Activated naive CD8-positive, alpha-beta T cell treated with anti-CD3 and anti-CD28 coated beads, Interleukin-2, amount 50 U/mL, for 16 hours (primary cell): ENCODE measurements at places on chromosomes 4 and X.

DNA sequence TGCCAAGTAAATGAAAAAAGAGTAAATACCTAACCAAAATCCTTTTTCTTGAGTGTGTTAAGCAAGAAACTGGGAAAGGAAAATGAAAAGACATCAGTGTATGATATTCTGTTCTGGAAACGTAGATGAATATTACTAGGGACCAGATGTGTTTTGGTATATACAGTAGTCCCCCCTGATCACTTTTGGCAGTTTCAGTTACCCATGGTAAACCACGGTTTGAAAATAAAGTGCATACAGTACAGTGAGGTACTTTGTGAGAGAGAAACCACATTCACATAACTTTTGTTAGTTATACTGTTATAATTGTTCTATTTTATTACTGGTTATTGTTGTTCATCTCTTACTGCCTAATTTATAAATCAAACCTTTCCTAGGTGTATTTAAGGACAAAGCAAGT lies 250.9 kb downstream of the TENM3 start:
- no peak for DNase-seq

DNA sequence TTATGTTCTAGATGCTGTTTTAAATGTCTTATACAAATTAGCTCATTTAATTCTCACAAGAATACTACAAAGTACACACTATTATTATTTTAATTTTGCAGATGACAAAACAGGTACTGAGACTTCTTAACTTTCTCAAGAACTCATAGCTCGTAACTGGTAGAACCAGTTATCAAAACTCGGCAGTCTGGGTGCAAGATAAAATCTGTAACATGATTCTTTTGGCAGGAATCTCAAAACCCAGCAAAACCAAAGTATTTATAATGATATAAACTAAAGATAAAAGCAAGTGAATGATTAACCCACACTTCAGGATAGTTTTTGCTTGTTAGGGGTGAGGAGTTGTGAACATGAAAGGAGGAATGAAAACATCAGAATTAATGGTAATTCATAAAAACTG lies 27.6 kb downstream of the CLNK start:
- no peak for DNase-seq

GRCh38 chrX:134571796-134572195 lies 86.5 kb downstream of the PLAC1 start:
- no peak for DNase-seq

DNA sequence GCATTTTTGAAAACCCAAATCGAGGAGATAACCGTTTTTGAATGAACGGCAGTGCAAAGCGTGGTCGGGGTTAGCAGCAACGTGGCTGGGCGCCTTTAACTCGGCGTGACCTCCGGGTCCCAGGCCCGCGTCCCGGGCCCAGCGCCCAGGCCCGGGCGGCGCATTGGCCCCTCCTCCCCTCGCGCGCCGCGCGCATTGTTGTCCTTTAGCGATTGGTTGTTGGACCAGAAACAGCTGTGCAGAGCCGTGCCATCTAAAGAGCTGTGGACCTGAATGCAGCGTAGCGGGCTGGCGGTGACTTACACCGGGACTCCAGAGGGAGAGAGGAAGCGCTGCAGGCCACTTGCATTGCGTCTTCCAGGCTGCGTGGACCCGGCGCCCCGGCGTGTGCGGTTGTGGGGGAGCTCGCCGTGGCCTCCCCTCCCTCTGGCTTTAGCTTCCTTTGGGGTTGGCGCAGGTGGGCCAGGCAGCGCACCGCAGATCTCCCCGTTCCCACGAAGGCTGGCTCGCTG lies at the start of gene STOX2:
TSS of gene STOX2 (plus strand) at position 227 of the 512 bp plus-strand sequence. CDS start 1,484 bp downstream, outside the sequence.
- DNase-seq = no peak

DNA sequence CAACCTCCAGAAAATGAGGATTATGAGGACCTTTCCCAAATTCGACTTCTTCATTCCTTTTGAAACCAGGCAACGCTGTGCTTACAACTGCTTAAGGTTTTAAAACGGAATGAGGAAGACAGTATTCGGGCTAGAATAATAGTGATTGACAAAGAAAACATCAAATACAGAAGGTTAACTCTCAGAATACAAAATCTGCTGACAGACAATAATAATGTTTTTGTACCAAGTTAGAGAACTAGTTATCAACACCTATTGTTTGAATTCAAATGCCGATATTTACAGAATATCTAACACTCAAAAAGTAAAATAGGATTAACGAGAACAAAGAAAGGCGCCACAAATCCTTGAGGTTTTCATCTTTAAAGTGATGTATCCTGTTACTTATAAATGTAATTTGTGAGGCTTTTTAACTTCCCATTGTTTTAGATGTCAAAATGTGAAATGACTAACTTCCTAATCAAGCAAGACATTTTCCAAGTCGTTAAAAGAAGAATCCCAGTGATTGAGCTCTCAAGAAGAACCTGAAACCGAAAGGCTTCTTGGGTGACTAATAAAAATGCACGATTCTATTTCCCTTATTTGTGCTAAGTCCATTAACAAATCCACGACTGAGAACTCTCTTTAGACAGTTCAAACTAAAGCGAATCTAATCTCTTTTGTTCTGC lies 118.3 kb downstream of the SORBS2 start:
- DNase-seq = no peak
